Epithelial cell of proximal tubule (primary cell): ENCODE measurements at places on chromosomes 1 and 21.

GRCh38 chr1:117812869-117813511 is 116.4 kb downstream of the GDAP2 start:
- no peak for DNase-seq

GRCh38 chr1:245608271-245608670 is 453.5 kb downstream of the KIF26B start:
- DNase-seq = no peak

DNA sequence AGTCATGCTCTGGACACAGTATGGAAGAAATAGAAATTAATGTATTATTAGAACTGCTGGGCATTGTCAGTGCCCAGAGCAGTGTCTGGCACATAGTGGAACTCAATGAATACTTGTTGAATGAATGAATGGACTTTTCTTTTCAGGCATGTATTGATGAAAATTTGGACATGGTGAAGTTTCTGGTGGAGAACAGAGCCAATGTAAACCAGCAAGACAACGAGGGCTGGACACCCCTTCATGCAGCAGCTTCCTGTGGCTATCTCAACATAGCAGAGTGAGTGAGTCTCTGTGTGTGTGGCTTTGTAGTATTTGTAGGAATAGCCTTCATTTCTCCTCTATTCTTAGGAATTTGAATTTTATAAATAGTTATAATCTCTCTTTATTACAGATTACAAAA is 68.1 kb downstream of the PPP1R12B start:
- no peak for DNase-seq

DNA sequence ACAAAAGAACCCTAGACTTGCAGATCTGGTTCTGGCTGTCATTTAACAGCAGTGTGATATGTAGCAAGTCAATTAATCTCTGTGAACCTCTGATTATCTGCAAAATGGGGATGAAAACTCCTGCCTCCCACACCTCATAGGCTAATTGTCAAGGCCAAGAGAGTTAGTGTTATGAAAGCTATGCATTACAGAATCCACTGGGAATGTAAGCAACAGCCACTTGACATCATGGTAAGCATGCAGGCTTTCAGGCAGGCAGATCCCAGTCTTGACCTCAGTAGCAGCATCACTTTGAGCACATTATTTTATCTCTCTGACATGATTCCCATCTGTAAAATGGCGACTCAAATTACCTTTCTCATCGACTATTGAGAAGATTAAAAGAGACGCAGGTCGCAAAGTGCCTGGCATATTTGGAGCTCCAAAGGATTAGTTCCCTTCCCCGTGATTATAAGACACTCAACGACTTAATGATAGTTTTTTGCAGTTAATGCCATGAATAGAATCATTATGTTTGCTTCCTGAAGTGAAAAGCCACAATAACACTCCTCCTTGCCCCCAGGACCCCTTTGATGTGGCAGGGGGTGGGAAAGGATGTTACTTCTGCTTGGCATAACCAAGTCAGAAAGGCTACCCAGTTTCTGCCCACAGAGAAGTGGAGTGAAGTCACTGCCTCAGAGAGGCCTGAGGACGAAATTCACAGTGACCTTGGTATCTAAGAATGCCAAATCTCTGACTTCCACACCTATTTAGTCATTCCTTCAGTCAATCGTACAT is 273.0 kb upstream of the NFIA start:
- DNase-seq = no peak

- no peak for DNase-seq
These were observed 68.4 kb downstream of the TLR5 start for GRCh38 chr1:223074445-223075300.

GRCh38 chr1:208654241-208654640 is 410.1 kb upstream of the PLXNA2 start:
- no peak for DNase-seq

DNA sequence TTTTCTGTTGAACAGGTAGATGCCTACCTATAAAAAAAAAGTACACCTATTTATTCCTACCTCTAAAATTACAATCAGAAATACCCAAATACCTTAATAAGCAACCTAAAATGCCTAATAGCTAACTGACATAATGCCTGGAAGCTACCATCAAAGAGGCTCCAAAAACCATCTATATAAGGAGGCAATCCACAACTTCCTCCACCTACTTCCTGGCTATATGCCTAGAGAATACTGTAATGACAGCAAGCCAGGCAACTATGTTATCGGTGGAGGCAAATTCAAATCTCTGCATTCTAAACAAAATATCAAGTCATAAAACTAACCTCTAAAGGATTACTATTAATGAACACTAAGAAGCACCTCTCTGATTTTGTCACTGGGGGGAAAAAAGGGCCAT is 10.1 kb downstream of the ZNF644 start:
- no peak for DNase-seq

GRCh38 chr1:174198202-174198601 is 38.9 kb downstream of the RABGAP1L start:
- no peak for DNase-seq

DNA sequence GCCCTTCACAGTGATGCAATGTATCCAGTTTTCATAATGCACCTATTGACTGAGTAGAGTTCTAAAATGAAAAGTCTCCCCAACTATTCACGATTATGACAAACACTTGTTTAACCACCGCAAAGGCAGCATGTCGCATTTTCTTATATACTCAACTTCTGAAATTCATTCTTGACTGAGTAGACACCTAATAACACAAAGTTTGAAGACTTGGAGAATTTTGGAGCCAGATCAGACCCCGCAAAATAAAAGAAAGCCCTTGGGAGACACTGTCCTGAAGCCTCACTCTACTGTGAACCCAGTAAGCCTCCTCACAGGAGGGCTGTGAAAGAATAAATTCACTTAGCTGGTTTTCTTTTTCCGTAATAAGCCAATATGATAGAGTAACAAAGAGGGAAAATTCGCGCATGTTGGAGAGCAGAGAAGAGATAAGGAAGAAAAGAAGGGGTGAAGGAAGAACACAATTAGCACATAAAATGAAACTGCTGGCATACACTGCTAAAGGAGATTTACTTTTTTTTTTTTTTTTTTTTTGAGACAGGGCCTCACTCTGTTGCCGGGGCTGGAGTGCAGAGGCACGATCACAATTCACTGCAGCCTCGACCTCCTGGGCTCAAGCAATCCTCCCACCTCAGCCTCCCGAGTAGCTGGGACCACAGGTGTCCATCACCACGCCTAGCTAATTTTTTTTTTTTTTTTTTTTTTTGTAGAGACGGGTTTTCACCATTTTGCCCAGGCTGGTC is 492 bp upstream of the COLGALT2 start:
- no peak for DNase-seq

GRCh38 chr1:196063294-196063693 is 544.9 kb downstream of the KCNT2 start:
- DNase-seq = no peak

DNA sequence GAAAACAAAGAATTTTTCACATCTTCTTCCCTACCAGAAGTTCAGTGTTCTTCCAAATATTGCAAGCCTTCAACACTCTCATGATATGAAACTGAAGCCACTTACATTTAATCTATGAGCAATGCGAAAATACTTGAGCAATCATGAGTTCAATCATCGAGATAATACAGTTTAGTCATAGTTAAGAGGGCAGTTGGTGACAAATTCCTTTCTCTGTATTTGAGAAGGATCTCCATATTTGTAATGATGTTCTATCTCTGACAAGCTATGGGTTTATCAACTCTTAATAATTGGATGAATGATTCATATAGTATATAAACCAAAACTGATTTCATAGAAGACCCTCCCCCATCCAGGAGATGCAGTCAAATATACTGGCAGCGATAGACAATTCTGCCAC is 29.7 kb upstream of the PYHIN1 start:
- DNase-seq = no peak

- DNase-seq = no peak
These were observed 210.0 kb upstream of the FOXD3 start for GRCh38 chr1:63112155-63112900.

GRCh38 chr1:219731771-219732170 is 118.9 kb upstream of the ZC3H11B start:
- DNase-seq = no peak

DNA sequence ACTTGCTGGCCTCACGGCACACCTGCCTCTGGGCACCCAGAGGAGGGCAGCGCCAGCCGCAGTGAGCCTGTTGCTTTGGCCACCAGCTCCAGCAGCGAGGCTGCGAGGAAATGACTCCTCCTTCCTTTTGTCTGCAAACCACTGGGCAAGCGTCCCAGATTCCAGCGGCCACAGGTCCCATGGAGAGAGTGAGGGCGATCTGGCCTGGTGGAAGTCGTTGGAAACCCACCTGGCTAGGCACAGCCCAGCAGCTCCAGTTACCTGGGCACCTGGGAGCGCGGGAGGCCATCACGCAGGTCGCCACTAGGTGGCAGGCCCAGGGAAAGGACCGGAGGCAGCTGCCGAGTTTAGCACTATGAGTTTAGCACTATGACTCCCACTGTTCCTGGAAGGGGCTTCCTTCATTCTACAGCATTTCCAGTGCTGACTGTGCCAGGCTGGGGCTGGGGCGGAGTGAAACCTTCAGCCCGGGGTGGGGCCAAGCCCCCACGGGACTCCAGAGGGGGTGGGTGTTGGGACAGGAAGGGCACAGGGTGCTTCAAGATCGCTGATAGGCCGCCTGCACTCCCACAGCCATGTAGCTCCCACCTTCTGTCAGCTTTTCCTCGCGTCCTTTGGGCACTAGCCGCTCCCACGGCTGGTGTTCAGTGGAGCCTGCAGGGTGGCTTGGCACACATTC is 1.1 kb upstream of the ESPN start:
- no peak for DNase-seq

GRCh38 chr1:197320991-197321531 is 53.0 kb downstream of the CRB1 start:
- peak; percentile 87 for DNase-seq

- no peak for DNase-seq
These were observed 8.0 kb downstream of the OLFML3 start for GRCh38 chr1:113987259-113987658.

DNA sequence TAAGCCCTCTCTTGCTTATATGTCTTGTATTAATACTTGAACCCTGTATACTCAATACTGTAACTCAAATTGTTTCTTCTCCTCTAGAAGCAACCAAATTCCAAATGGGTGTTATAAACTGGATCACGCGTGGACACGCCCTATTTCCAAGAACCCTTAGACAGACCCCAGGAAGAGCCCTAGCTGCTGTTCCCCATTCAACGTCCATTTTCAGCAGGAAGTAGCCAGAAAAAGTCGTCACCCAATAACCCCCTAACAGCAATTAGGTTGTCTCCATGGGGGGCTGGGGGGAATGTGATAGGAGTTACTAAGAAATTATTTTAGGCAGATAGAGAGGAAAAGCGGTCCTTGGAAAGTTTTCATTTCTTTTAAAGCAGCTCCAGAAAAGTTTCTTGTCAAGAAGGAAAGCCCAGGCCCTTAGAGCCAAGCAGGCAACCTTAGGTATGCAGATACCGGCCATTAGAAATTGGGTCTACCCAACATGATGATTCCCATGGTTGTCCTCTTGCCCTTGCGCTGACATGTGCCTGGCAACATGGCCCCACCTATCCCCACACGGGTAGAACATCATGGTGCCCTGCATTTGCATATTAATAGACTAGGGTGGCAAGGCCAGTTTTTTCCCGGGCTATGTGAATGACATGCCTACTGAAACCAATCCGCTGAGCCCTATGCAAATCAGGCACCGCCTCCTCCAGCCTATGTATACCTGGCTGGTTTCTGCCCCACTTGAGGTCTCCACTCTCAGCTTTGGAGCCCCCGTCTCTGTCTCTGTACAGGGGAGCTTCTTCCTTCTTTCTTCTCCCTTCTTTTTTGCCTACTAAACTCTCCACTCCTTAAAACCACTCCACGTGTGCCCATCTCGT is 4.0 kb upstream of the CD46 start:
- DNase-seq = no peak

GRCh38 chr1:87449348-87449963 is 120.8 kb downstream of the LMO4 start:
- DNase-seq = no peak

GRCh38 chr1:21647431-21648351 is 21.5 kb downstream of the RAP1GAP start:
- no peak for DNase-seq

DNA sequence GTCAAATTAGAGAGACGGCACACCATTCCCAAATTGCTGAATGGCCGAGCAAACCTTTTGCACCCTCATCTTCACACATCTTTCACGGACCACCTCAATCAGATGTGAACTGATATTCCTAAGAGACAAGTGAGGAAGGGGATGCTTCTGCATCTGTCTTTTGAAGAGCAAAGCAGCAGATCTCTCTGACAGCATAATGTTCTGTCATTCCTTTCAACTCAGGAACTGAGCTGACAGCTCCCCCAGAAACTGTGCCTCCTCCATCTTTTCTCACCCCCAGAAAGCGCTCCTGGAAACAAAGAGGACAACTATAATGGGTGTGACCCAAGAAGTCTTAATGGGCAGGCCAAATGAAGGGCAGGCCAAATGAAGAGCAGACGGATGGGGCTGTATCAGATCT is 256.4 kb downstream of the C1orf94 start:
- no peak for DNase-seq

DNA sequence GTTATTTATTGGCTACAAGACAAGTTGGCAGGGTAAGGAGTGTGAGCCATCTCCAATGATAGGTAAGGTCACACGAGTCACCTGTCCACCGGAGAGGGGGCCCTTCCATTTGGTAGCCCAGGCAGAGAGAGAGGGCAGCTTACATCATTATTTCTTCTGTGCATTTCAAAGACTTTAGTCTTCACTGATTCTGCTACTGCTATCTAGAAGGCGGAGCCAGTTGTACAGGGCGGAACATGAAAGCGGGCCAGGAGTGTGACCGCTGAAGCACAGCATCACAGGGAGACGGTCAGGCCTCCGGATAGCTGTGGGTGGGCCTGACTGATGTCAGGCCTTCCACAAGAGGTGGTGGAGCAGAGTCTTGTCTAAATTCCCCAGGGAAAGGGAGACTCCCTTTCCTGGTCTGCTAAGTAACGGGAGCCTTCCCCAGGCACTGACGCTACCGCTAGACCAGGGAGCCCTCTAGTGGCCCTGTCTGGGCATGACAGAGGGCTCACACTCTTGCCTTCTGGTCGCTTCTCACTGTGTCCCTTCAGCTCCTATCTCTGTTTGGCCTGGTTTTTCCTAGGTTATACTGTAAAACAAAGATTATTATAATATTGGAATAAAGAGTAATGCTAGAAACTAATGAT is 36.7 kb downstream of the ZNF695 start:
- DNase-seq = peak; percentile 2

- DNase-seq = no peak
These were observed 52.4 kb upstream of the H6PD start for GRCh38 chr1:9181990-9182783.

DNA sequence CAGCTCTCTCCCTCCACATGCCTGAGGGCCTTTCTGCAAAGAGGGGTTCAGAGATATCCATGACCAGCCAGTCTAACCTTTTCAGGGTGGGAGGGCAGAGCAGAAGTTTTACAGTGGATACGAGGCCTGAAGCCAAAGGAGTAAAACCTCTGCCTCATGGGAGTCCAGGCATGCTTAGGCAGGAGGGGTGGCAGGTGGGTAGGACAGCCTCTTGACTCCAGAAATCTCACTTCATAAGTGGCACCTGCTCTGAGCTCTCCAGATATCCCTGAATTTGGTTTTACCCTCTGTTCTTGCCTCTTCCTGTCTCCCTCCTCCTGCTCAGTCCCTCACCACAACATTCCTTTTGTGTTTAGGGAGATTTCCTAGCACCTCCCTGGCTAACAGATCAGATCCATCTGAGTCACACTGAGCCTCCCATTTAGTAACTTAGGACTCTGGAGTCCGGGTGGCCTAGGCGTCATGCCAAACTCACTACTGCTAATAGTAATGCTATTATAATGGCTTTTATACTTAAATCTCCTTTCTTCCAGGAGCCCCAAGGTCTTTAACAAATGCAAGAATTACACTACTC is 201.0 kb downstream of the HS2ST1 start:
- DNase-seq = peak; percentile 23

GRCh38 chr1:111116496-111116895 is 23.4 kb downstream of the DRAM2 start:
- DNase-seq = no peak
